AG08395 (cell line): ENCODE measurements at places on chromosomes 7 and 10.

DNA sequence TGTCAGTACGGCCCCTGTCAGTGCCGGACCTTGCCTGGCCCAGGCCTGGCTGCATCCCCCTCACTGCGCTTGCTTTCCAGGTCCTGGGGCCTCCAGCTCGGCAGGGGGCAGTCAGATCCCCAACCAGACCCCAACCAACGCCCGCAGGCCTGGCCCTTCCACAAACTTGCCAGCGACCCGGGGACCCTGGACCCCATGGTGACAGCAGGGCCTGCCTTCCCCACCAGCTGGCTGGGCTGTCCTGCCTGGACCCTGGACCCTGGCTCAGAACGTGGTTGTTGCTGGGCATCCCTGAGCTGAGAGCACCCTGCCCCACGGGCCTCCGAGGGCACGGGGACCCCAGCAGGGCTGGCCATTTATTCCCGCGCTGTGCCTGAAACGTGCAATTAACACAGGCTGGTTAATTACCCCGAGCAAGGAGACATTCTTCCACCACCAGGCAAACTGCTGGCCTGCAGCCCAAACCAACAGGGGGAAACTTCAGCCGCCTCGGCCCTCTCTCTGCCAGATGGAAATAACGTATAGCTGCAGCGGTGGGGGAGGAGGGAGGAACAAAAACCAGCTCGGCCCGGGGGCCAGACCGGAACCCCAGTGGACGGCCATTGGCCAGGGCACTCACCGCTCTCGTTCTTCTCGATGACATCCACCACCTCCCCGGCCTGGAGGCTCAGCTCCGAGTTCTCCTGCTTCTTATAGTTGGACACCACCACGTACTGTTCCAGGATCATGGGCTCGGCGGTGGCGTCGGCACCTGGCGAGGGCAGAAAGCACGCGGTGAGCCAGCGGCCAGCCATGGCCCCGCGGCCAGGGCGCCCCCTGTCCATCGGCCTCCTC, 167.1 kb downstream of the NEURL1 start:
- DNase-seq = no peak

- peak; percentile 85 for DNase-seq
Observed at GRCh38 chr10:44180321-44181168, 204.4 kb downstream of the CXCL12 start.

DNA sequence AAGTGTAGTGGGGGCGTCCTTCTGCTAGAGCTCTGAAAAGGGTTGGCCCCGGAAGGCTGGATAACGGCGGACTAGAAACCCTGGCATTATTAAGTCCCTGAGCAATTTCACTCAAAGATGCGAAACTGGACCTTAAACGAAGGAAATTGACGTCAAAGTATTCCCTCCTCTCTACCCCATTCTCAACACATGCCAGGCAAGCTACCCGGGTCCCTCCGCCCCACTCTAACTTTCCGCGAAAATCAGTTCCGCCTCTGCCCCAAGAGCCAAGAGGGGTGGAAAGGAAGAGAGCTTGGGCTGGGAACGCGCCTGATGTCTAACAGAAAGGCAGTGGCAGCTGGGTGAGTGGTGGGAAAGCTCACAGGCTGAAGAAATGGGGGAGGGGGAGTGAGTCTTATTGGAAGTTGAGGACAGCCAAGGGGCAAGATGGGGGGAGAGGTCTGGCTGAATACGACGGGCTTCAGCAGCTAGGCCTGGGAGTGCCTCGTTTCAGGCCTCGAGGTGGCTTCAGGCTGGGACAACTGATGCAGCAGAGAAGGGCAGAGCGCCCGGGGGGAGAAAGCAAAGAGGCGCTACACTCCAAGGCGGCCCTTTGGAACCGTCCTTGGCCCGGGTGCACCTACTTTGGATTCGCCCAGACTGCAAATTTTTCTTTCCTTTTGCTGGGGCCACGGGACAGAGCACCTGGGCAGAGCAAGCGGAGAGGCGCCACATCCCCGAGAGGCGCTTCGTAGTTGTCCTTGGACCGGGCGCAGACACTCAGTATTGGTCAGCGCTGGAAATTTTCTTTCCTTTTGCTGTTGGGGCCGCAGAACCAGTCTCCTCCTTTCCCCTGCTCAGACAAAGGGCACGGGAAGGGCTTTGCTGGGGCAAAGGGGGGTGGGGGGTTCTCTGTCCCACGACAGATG, 2.0 kb upstream of the FEZF1 start:
- DNase-seq = no peak

- no peak for DNase-seq
Observed at GRCh38 chr10:73368238-73368637, 9.6 kb upstream of the CFAP70 start.

DNA sequence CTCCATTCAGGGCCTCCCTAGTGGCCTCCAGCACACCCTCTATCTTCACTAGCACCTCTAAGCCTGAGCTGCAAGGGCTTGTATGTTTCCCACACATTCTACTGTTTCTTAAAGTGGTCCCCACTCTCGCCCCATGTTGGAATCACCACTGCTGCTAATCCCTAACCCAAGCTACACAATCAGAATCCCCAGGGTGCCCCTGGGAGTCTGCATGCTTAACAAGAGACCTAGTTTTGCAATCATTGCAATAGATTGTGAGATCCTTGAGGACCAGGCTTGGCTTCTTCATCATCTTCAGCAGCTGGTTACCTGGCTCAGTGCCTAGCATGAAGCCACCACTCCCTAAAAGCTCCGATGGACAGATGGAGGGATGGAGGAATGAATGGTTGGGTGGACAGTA, 113.9 kb downstream of the MYOF start:
- DNase-seq = no peak

- DNase-seq = no peak
Observed at GRCh38 chr10:86963341-86963919, 4.9 kb upstream of the ADIRF start.

- no peak for DNase-seq
Observed at GRCh38 chr10:57314046-57314445, 953.0 kb upstream of the ZWINT start.

DNA sequence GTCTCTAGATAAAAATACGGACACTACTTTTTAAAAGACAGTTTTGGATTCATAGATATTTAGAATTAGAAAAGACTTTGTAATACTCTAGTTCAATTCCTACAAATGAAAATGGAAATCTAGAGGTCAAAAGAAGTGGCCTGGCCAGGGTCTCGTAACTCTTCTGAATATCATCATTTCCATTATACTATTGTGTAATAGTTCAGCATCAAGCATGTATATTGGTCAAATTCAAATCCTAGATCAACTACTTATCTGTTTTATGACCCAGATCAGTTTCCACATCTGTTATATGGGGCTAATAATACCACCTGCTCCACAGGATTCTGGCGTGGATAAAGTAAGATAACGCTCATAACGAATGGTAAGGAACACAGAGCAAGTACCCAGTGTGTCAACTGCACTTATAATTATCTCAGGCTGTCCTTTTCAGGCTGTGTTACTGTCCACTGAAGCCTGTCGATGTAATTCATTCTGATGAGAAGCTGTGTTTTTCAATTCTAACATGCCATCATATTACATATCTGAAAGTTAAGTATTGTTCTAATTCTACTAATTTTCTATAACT, 54.3 kb downstream of the ARHGAP21 start:
- no peak for DNase-seq

DNA sequence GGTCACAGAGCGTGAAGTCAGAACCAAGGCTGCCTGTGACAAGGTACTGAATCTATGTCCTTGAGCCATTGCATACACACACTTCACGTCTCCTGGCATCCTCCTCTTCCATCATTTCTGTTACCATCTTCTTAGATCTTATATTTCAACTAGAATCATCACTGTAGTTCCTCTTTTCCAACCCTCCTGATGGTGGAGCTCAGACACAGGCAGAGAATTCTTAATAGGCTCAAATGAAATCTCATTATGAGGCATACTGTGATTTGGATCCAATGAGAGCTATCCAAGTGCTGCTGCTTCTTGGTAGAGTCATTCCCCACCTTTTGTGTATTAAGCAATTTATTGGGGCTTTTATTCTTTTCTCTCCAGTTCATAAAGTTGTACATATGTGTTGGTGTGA, 113.2 kb downstream of the CALCR start:
- no peak for DNase-seq

DNA sequence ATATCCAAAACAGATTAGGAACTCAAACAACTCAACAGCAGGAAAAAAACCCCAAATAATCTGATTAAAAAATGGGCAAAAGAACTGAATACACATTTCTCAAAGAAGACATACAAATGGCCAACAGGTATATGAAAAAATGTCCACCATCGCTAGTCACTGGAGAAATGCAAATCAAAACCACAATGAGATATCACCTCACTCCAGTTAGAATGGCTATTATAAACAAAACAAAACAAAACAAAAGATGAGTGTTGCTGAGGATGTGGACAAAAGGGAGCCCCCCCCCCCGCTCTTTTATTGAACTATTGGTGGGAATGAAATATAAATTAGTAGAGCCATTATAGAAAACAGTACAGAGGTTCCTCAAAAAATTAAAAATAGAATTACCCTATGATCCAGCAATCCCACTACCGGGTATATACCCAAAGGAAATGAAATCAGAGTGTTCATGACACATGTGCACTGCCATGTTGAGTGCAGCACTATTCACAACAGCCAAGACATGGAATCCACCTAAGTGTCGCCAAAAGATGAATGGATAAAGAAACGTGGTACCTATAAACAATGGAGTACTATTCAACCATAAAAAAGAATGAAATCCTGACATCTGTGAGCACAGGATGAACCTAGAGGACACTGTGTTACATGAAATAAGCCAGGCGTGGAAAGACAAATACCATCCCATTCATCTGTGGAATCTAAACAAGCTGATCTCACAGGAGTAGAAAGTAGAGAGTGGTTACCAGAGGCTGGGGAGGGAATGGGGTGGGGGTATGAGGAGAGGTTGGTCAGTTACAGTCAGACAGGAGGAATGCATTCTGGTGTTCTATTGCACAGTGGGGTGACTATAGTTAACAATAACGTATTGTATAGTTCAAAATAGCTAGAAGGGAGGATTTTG, 78.1 kb upstream of the RHEB start:
- peak; percentile 77 for DNase-seq

DNA sequence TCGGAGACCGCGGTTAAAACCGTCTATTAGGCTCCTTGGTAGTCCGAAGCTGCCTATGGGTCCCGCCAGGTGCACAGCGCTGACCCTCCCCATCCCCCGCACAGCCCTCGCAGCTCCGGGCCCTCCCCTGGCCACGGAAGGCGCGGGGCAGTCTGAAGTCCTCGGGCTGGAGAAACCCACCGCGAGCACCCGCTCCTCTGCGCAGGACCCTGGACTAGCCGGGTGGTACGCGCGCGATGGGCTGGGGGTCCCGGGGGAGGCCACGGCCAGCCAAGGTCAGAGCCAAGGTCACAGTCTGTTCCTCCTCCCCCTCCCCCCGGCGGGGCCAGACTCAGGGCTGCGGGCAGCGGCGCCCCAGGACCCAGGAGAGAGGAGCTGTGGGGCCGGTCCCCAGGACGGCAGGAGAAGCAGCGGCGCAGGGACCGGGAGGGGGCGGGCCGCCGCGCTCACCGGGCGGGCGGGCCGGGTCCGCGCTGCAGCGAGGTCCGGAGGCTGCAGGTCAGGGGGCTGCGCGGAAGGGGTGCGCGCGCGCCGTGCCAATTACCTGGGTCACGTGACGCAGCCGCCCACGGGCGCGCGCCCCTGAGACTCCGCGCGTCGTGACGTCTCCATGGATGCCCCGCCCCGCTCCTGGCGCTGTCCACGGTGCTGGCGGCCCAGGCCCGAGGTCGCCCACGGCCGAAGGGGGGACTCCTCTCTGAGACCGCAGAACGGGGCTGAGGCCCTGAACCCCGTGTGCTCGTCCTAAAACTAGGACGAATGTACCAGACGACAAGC, at the start of gene OGDHL:
Gene OGDHL, minus strand, starts transcription at position 535 of the 777 bp plus-strand sequence. CDS start 3,731 bp downstream, outside the sequence.
- DNase-seq = peak; percentile 67

DNA sequence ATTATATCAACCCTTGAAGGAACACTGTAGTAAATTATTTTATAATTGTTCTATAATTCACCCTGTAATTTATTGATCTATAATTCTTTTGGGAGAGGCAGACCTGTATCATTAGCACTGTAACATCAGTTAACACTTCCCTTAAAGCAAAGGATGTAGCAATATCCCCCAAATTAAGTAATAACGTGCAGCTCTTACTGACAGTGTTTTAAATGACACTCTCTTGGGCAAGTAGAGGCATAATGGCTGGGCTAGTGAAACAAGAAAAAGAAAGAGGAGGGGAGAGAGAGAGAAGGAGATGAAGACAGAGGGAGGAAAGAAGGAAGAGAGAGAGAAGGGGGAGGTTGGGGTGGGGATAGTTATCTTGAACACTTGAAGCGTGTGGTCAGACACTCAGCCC, 161.0 kb upstream of the RNF32 start:
- no peak for DNase-seq

- DNase-seq = peak; percentile 85
Observed at GRCh38 chr7:140316165-140316661, 82.1 kb downstream of the SLC37A3 start.

DNA sequence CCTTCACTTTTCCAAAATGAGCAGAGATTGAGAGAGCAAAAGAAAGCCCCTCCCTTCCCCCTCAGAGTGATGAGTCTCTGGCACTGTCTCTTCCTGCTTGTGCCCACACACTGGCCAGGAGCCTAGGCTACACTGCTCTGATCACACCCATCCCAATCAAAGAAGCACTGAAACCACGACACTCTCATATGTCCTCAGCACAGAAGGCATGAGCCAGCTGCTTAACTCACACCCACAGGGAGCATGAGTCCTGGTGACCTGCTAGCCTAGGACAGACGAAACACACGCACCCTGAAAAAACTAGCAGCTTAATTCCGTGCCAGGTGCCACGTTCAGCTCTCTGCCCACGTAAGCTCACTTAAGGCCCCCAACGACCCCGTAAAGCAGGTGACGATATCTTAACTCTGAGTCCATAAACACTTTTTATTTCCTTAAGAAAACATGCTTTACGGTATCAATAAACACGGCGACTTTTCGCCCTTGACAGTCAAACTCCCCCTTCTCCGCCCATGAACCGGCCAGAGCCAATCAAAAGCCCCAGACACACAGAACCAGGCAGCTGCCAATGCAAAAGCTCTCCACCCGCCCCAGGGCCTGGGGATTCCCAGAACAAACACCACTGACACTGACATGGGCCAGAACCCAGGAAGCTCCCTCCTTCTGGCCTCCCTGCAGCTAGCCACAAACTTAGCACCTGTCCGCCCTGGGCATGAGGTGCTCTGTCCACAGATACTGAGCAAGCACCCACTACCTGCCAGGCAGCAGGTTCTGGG, 69.0 kb downstream of the TNRC18 start:
- peak; percentile 77 for DNase-seq

- DNase-seq = no peak
Observed at GRCh38 chr10:132980426-132981172, 38.2 kb upstream of the CFAP46 start.

DNA sequence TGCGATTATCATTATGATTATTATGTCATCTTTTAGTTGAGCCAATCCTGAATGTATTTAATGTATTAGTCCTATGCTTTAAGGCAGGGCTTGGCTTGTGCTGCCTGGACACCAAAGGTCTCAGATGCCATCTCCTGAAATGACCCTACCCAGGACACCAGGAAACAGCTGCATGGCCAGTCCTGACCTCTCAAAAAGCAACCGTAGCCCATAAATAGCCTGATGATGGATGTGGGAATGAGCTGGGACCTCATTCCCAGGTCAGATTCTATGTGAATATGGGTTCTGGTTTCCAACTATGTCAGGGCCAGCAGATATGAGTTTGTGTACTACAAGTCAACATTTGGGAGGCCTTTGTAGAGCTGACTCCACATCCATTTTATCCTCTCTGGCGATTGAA, 438.4 kb downstream of the NRG3 start:
- DNase-seq = no peak
